Fibroblast of skin of abdomen (primary cell): ENCODE measurements at places on chromosomes 6 and 20.

- DNase-seq = no peak
Observed at GRCh38 chr20:38032585-38033329, 499 bp downstream of the TTI1 start.

DNA sequence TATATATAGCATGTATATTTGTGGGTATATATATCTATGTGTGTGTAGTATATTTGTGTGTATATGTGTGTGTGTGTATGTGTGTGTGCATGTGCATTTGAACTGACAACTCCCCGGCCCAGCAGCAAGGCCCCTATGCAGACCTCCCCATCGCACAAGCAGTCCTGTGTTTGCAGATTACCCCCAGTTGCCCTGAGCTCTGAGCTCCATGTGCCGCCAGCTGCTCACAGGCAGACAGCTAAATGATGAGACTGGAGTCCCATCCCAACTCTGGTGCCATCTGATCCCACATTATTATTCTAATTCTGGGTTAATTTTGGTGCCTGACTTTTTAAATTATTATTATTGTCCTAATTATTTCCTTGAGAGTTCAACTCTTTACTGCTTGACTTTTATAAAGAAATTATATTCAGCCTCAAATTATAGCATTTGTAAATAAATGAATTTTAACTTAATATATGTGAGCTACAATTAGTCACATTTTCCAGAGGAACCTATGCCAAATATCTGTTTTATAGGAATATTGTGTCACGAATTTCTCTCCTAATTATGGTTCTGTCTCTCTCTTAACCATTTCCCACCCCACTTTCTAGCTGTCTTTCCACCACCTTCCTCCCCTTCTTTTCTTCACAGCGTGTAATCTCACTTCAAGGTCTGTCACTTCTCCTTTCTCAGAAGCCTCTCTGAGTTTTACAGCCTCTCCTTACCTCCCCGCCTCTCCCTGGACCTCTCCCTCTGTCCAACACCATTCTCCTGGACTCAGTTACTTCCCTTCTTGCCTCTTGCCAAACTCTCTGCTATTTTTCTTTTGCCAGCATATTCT lies 90.6 kb upstream of the SYNDIG1 start:
- DNase-seq = peak; percentile 12

DNA sequence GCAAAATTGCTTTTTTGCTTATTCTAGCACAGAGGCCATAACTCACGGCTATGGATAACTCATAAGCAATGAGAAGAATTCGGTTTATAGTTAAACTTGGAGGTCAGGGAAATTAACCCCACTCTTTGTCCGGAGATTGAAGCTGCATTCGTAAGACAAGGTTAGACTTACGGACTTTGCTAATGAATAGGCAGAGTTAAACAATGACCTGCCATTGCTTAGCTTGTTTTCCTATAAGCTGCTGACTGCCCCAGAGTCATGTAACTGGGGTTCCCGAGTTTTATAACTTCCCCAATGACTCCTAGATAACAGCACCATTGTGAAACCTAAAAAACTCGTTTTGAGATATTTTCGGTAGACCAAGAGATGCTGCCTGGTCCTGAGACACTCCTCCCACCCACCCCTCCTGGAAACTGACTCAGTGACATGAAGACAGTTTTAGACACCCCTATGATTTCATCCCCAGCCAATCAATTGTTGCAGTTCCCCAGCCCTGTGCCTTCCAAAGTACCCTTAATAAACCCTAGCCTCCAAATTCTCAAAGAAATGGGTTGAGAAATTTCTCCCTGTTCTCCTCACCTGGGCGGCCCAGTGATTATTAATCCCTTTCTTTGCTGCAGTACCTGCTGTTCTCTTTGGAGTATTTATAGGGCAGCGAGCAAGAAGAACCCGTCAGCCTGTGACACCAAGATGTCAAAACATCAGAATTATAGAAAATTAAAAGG lies 33.1 kb upstream of the MCUR1 start:
- no peak for DNase-seq

GRCh38 chr6:89830170-89830809 lies 610 bp downstream of the CASP8AP2 start:
- DNase-seq = no peak

DNA sequence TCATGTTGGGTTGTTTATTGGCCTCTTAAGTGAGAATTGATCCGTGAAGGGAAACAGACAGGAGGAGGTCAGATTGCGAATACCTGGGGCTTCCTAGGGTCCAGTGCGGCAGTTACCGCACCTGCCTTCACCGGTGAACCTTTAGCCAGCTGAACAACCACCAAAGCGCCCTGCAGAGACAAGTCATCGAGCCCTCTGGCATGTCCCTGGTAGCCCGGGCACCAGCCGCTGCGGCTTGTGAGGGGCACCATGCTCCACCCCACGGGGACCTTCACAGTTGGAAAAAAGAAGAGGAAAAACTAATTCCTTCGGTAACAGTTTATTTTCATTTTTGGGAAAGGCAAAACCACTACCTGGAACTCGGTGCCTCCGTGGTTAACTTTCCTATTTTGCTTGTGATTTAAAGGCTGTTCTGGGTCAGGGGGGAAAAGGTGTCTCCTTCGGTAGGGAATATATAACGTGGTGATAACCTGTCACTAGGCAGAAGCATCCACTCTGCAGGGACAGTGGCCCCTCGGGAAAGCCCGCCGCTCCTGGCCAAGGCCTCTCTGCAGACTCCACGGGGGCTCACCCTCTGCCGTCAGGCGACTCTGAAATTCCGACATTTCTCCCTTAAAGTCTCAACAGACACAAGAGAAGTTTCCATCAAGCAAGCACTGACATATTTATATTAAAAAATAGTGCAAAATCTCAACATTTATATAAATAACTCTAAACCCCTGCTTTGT lies 30.7 kb upstream of the ZBP1 start:
- DNase-seq = no peak
